ENCODE measurements at places on chromosomes 12 and 14.

- DNase-seq = peak; percentile 93
Measured at GRCh38 chr14:99318091-99318958, 46.3 kb upstream of the BCL11B start.

GRCh38 chr12:121530600-121531355, 50.0 kb downstream of the KDM2B start:
- no peak for DNase-seq

DNA sequence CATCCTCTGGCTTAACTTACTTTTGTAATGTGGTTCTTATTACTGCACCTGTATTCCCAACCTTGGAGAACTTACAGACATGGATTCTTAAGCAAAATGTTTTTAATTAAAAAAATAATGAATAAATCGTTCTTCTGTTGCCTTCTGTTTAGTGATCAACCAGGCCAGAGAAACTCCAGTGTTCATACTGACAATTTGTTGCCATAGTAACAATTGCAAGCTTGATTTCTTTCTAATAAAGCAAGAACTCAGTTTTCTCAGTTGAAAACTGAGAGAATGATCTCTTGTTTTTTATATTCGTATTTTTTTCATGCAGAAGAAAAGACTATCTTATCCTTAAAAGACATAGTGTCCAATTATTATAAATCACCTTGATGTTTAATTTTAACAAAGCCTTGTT, 106.5 kb upstream of the LMNTD1 start:
- no peak for DNase-seq

DNA sequence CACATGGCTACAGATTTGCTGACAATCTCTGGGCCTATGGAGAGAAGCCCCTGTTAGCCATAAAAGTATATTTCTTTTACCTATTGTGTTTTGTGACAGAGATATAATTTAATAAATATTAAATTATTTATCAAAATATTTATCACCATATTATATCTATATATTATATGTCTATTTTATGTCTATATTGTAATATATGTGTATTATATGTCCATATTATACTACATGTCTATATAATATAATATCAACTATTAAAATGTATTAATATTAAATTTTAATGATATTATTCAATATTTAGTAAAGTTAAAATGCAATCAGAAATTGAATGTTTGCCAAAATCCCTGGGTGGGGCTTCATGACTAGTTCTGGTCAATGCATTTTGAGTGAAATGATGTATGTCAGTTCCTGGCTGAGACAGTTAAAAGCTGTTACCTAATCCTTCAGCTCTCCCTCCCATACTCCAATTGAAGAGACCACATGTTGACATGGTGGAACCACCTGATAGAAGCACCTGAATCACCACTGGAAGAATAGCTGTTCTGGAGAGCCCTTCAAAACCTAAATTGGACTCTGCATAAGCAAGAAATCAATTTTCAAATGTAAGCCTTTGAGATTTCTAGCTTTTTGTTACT, 357.3 kb upstream of the DDHD1 start:
- DNase-seq = no peak

DNA sequence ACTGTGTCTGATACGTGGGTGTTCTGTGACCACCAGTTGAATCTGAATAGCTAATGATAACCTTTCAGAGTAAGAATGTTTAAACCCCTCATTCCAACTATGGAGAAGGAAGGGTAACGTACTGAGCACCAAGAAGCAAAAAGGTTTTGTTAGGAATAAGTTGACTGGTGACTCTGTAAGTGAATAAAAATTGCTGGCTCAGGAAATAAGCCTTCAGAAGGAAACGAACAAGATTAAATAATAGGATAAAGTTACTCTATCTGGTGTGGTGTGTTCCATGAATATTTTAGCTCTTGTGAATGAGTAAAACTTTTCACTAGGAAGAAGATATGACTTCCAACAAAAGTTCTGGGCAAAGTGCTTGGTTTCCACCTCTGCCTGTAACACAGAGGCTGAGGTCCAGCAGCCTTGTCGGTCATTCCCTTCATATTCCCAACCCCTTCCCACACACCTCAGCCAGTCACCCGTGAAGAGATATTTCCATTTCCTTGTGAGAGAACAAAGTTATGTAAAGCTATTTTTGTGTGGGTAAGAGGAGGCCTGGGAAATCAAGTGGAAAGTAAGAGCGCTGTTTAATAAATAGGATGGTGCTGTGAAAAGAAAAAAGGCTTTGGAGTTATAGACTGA, 47.1 kb downstream of the ARF6 start:
- DNase-seq = no peak
